ENCODE measurements at places on chromosomes 12 and 14.

DNA sequence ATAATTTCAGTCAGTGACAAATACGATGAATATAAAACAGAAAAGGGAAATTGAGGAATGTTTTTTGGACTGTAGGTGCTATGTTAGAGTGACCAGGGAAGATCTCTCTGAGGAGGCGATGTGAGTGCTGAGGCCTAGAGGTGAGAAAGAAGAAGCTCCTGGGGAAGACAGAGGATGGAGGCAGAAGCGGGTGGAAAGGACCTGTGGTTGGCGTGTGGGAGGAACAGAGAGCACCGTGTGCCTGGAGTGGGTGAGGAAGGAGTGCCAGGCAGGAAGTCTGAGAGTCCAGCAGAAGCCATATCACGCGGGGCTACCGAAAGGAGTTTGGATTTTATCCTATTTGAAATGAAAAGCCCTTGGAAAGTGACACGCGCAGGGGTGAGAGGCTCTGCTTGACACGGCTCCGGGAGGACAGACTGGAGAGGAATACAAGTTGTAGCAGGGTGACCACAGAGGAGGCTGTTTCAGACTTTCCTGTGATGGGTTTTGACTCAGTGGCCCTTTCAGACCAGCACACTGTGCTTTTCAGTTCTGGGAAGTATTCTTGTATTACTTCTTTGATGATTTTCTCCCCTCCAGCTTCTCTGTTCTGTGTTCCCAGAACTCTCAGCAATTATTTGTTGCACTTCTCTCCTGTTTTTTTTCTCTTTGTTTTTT, 96.9 kb downstream of the VRK1 start:
- no peak for DNase-seq

DNA sequence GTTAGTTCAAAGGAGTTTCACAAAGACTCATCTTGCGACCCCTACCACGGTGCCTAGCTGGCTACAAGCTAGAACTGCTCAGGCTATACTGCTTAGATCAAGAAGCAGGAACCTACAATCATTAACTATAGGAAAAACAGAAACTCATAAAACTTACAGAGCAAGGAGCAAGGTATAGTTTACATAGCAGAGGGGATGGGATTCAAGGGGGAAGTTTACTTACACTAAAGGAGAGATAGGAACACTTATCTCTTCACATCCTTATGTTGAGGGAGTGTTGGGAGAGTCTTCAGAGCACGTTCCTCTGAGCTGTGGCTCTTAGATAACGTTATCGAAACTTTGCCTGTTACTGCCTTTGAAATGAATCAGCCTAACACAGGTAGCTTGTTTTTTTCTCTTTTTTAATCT, 58.1 kb downstream of the FSCB start:
- DNase-seq = no peak

DNA sequence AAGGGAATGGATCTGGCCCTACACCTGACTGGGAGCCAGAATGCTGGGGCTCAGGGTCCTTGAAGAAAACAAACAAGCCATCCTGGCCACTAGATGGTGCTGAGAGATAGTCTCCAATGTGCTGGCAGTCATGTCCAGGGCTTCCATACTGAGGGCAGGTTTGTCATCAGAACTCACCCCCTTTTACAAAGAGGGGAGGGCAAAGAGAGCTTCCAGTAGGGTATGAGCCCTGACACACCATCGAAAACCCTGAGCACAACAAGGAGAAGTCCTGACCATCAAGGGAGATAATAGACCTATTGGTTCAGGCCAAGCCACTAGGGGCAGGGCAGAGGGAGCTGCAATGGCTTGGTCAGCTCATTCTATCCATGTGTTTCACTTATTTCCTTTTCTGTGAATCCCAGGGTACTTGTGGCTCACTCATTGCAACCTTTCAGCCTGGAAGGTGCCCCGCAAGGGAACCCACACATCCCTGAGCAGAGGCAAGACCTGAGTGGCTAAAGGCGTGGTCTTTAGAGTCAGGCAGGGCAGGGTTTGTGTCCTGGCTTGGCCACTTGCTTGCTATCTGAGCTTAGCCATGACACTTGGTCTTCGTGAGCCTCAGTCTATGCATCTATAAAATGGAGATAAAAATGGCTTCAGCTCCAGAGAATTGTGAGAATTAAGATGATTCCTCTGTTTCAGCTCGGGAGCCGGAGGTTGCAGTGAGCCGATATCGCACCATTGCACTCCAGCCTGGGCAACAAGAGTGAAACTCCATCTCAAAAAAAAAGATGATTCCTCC, 6.2 kb upstream of the PLEKHH1 start:
- no peak for DNase-seq

- no peak for DNase-seq
These were observed 6.3 kb upstream of the CTDSP2 start for GRCh38 chr12:57852620-57853500.

DNA sequence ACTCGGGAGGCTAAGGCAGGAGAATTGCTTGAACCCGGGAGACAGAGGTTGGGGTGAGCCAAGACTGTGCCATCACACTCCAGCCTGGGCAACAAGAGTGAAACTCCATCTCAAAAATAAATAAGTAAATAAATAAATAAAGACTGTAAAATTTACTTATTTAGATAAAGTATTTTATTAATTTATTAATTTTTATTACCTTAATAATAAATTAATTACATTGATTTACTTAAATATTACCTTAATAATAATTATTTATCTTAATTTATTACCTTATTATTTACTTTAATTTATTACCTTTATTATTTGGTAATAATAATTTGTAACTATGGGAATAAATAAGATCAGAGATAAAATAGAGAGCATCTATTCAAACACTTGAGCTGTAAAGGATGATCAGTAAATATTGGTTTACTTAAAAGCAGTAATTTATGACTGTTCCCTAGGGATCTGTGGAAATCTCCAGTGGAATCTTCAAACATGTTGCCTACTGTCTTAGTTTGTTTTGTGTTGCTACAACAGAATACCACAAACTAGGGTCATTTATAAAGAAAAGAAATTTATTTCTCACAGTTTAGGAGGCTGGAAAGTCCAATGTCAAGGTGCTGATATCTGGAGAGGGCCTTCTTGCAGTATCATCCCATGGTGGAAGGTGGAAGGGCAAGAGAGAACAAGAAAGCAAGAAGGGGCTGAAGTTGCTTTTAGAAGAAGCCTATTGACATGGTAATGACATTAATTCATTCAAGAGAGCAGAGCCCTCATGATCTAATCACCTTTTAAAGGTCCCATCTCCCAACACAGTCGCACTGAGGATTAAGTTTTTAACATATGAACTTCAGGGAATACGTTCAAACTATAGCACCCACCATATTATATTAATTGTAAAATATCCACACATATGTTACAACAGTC, 37.1 kb downstream of the SOCS2 start:
- DNase-seq = no peak

- no peak for DNase-seq
These were observed 80.4 kb upstream of the RAP1B start for GRCh38 chr12:68530299-68530698.

DNA sequence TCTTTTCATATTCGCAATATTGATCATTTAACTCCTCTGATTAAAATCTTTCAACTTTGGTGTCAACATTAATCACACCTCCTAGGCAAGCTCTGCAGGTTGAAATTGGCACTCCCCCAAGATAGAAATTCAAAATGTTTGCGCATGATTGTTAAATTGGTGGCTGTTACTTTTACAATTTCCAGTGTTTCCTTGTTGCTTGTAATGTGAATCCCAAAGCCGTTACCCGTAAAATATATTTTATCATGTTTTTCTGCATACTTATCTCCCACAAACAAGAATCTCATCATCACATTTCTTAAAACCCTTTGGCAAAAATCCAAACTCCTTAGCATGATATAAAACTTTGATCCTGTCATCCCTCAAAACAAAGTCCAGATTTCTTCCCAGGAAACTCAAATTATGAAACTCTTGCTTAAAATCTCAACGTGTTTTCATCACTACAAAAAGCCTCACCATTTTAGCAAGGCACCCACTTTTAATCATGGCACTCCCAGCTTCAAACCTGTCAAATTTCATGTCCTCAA, 14.7 kb downstream of the RTL1 start:
- no peak for DNase-seq

DNA sequence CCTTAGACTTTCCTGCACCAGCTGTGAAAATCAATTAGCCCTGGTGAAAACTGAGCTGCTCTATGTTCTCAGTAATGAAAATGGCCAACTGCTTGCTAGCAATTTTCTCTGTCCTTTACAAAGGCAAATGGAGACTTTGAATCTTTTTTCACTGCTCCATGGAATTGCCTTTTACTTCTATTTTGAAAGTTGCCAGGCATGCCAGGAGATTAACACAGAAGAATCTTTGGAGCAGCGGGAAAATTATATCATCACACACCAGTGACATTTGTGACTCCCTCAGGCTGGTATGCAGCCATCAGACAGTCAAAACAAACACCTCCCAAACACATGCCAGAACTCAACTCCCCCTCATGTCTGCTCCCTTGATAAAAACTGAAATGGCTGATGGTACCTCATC, 872.0 kb upstream of the FLRT2 start:
- no peak for DNase-seq

GRCh38 chr12:70185301-70185700, 57.9 kb upstream of the CNOT2 start:
- no peak for DNase-seq

- no peak for DNase-seq
These were observed 504.9 kb downstream of the DIO2 start for GRCh38 chr14:79706382-79706781.

DNA sequence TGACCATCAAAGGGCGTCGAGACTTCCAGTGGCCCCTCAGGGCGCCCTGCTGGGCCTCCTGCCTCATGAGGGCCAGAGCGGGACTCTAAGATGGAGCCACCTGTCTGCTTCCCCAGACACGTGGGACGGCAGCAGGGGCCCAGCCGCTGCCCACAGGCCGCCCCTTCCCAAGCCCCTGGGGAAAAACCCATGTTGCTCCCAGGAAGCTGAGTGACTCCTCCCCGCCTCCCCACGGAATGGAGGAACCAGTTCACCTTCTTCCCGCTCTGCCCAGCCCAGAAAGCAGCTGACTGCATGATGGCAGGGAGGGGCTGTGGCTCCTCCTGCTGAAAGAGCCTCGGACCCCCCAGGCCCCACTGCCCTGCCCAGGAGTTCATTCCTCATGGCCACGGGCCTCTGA, 14.9 kb downstream of the RAB35 start:
- no peak for DNase-seq

DNA sequence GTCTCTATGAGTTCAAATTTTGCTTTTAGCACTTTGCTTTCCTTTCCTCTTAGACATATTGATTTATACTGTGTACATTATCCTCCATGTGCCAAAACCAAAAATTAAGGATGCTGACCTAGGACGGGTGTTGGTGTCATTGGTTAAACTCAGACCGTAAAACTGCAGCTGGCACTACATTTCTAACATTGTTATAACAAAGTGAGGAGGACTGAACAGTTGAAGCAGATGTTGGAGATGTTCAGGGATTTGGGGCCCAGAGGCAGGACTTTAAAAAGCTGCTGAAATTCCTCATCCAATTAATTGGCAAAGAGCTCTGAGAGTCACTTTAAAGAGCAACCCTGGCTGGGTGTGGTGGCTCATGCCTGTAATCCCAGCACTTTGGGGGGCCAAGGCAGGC, 72.4 kb downstream of the TMTC1 start:
- no peak for DNase-seq

- DNase-seq = no peak
These were observed 79.7 kb upstream of the REP15 start for GRCh38 chr12:27616356-27617142.

- DNase-seq = no peak
These were observed 91.1 kb upstream of the FUT8 start for GRCh38 chr14:65321370-65321875.

GRCh38 chr12:96094201-96094600, 58.8 kb upstream of the LTA4H start:
- DNase-seq = no peak

DNA sequence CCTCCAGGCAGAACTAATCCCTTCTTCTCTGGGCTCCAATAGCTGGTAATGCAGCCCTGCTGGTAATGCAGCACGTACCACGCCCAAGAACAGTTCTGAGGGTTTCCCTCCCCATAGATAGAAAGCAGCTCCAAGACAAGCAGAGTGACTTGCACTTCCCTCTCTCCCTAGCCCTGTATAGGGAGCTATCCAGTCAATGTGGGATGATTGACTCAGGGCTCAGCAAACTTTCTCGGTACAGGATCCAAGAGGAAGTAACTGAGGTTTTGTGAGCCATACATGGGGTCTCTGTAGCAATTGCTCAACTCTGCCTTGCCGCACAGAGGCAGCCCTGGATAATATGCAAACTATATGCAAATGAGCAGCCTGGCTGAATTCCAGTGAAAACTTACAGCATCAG, 15.5 kb upstream of the FKBP4 start:
- no peak for DNase-seq

Data from T-helper 17 cell (primary cell).